ENCODE measurements at places on chromosomes 3 and 15.

- DNase-seq: no peak
These were observed 33.0 kb downstream of the SYNM start for GRCh38 chr15:99137877-99138276.

DNA sequence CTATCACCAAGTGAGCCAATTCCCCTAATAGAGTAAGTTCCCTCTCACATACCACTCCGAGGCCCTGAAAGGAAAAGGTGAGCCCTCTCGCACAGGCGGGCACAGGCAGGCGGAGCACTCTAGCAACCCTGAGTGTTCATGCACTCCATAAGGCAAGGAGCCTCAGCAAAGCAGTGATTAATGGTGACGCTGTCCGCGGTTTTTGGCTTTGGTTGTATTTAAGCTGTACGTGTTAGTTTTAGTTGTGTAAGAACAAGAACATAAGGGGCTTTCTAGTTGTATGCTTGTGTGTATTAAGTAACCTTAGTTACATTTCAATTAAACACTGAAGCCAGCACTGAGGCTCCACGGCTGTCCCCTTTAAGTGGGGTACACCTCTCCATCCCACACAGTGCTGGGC lies 33.1 kb downstream of the KLHL25 start:
- DNase-seq: no peak

- no peak for DNase-seq
These were observed 52.1 kb downstream of the TMEM212 start for GRCh38 chr3:171895291-171895690.

DNA sequence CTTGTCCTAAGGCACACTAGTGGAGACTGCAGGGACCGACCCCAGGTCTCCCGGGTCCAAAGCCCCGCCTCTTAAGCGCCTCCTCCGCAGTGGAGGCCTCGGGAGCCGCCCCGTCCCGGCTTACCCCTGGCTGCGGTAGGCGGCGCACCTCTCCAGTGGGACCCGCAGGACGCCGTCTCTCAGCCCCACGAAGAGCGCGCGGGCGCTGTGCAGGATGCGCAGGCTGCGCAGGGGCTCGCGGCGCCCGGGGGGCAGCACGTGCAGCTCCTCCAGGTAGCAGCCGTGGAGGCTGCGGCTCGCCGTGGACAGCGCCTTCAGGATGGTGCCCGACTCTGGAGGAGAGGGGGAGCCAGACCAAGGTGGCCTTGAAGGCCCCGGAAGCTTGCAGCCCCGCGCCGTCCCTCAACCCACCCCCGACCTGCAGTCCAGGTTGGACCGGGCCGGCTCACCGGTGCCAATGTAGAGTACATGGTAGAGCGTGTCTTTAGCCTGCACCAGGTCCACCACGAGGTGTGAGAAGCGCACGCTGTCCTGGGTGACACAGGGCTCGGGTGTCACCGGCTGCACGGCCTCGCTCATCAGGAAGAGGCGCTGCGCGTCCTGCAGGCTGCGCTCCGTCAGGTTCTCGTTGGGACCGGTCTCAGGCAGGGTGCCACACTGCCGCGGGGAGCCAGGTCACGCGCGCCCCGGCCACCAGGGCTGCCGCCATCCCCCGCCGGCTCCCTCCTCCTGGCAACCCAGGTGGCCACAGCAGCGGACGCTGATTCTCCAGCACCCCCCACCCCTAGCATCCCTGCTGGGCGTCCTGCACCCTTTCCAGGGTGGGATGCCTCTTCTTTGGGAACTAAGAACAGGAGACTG lies 105.5 kb downstream of the SEMA5B start:
- no peak for DNase-seq

- no peak for DNase-seq
These were observed 1.5 kb downstream of the RHOA start for GRCh38 chr3:49410066-49410845.

DNA sequence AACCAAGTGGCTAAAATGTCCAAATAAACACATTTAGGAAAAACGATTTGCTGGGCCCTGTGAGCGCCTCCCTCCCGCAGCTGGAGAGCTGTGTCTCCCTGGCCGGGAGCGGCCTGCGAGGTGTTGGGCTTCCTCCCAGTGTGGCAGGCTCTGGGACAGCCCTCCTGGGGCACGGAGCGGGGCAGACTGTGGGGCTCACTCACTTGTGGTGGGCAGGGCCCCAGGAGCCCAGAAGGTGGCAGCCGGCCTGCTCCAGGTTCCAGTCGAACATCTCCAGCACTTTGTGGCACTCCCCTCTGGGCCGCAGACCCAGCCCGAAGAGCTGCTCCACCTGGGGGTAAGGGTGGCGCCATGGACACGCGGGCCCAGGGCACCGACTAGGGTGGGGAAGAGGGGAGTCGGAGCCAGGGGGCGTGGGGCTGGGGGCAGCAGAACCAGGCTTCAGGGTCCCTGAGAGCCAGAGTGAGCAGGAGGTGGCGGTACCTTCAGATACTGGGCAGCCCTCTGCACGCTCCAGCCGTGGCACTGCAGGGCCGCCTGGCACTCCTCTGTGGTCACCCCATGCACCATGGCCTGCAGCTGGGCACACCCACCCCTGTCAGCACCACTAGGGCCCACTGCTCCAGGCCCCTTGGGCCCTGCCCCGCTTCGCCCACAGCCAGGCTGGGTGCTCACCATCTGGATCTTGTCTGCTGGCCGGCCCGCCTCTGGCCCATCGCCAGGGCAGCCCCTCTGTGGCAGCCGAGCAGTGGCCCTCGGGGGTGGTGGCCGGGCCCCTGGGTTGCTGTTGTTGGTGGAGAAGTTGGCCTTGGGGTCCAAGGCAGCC lies 41.5 kb downstream of the TNK2 start:
- DNase-seq: no peak

GRCh38 chr3:71580636-71581456 lies 2.7 kb downstream of the FOXP1 start:
- no peak for DNase-seq

GRCh38 chr3:48270306-48270705 lies 29.4 kb downstream of the ZNF589 start:
- DNase-seq: no peak

DNA sequence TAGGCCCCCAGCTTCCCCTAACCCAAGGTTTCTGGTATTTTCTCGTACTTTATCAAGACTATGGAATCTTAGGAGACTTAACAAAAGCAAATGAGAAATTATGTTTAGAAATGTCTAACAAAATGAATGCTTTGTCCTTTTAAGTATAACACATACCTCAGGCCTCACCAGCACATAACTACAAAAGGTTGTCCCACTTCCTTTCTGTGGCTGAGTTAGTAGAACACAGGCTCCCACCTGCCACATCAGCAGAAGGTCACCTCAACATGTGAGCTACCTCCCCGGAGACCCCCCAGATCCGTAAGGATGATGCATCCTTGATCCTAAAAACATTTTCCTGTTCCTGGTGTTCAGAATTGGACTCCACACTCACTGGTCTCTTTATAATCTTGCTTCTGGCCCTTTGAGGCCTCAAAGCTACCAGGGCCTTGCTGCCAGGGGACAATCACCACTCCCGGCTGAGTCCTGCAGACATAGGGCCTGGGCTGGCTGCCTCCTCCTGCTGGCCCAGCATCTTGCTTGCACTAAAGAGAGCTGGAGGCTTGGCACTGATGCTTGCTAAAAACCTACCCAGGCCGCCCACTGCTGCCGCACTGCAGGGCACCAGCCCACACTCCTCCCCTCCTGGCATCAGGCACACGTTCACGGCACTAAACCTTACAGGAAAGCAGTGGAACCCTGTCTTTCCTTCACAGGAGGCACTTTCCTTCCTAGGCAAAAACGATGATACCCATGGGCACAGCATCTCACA lies 2.9 kb downstream of the CCRL2 start:
- DNase-seq: no peak

DNA sequence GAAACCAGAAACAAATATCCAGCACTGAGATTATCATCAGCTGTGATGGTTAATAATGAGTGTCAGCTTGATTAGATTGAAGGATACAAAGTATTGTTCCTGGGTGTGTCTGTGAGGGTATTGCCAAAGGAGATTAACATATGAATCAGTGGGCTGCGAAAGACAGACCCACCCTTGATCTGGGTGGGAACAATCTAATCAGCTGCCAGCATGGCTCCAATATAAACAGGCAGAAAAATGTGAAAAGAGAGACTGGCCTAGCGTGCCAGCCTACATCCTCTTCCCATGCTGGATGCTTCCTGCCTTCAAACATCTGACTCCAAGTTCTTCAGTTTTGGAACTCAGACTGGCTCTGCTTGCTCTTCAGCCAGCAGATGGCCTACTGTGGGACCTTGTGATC lies 869.5 kb downstream of the SI start:
- DNase-seq: no peak

DNA sequence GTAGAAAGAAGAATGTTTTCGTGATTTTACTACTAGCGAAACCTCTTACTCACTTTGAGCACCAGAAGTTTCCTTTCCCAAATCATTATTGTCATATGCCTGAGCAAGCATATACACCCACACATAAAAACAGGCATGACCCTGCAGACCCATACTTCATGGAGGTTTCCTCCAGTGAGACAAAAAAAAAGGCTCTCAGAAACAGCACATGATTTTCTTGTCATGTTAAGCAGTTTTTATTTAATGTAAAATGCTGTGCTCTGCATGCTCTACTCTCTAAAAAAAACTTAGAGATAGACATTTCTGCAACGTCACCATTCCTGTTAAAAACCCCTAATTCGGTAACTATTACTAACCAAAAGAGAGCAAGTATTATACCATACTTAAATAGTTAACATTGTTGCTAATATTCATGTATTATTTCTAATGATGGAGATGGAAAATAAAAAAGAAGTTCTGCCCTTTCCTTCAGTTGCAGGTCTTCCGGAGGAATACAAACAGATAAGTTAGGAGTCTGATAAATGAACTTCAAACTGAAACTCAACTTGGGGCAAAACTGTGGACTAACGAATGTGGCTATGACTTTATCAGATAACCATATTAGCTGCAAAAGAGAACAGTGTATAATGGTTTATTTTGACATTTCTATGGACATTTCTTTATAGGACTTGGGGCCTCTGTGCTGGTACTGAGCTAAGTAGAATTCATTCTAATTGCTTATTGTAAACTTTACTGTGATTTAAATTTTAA lies 15.9 kb downstream of the CD200R1 start:
- DNase-seq: no peak
